ENCODE measurements at places on chromosomes 3 and 15.

GRCh38 chr3:15556512-15556911, 35.0 kb upstream of the COLQ start:
- DNase-seq: no peak

DNA sequence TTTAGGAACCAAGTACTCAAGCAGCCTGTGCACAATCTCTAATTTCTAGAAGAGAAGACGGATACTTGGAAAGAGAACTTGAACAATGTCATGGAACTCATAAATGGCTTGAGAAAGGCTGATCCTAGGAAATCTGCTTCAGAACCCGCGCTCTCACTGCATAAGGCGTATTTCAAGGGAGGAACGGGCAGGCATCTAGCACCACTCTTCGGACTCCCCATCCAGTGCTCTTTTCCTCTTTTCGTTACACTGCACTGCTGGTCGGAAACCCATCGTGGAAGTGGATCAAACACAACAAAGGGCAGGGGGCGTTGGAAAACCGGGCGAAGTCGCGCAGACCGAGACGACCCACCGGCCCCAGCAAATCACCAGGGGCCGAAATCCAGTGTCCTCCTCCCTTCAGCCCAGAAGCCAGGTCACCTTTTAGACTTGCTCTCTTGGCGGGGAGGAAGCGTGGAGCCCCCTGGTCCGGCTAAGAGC, 539 bp upstream of the TLNRD1 start:
- DNase-seq: no peak

GRCh38 chr3:96101006-96101560, 713.3 kb upstream of the EPHA6 start:
- no peak for DNase-seq

DNA sequence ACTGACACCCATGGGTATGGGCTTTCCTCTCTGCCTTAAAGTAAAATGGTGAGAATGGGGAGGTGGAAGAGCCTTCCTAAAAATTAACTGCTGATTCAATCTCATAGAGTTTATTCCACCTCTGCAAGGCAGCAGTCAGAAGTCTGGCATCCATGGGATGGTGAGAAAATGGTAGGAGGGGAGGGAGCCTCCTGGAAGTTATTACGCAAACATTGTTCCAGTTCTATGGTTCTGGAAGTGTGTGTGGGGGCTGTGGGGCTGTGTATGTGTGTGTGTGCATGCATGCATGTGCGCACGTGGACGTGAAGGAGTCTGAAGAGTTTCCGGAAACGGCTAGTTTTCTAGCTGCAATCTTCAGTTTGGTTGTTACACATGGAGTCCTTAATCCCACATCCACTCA, 177.6 kb downstream of the KCNAB1 start:
- DNase-seq: no peak

DNA sequence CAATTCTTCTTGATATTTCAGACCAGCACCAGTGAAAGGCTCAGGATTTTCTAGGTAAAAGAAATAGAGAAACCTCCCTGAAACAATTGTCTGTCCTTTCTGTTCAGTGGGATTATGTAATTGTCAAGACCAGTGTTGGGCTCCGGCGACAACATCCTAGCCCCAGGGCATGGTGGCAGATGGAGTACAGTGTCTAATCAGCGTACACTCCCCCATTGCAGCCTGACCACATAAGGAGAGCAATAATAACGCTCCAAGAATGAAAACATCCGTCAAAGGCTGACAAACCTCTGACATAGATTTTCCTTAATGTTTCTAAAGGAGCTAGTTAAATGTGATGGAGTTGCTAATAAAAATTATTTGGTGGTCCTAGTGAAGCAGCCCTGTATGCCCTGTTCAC, 144.6 kb downstream of the EBLN2 start:
- DNase-seq: no peak

- no peak for DNase-seq
These were observed 31.2 kb downstream of the TGM4 start for GRCh38 chr3:44905446-44906157.

GRCh38 chr3:131494706-131495105, 8.1 kb downstream of the MRPL3 start:
- no peak for DNase-seq

DNA sequence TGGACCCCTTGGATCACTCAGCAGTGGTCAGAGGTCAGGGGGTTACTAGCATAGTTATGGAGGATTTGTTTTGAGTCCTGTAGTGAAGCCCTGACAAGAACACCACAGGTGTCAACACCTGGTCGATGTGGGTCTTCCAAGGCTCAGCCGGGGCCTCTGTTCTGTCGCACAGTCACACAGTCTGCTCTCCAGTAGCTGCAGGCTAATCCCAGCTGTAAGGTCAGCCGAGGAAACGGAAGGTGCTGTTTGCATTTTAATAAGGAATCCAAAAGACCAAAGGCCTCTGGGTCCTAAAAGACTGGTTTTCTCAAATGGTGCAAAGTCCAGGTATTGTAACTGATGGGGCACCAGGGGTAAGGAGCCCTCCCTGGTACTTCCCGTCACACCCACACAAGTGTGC, 71.7 kb downstream of the RPLP1 start:
- DNase-seq: no peak

DNA sequence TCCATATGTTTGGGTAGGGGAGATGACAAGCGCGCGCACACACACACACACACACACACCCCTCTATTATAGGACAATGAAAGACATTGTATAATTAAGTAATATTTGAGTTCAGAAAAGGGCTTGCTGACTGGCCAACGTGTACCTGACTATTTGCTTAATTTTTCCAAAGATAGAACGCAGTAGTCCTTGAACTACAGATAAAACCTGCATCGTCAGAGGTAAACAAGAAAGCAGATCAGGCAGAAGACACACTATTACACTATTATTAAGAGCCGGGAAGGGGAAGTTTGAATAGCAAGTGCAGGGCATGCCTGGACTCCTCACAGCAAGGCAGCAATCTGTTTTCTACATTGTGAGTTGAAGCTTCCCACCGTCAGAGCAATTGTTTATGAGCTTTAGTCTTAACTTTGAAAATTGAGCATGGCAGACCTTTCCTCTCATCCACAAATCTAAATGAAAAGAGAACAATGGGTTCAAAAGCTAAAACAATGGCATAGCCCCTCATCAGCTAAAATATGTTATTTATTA, 427.7 kb downstream of the GABRG3 start:
- no peak for DNase-seq

DNA sequence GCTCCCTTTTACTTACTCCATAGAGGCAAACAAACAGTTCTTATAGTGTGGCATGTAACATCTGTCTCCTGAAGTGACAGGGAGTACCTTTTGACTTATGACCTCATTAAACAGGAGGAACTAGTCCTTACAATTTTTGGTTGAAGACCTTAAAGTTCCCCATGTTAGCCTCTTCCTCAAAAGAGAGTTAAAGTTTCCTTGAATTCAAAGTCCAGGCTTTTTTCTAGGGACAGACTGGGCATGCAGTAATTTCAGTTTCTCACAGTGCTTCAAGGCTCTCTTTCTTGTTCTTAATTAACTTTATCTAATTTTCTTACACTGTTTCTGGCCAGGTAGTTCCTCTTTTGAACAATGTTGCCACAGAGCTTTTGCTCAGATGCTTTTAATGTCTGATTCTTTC, 12.1 kb downstream of the GOLM2 start:
- DNase-seq: no peak

- no peak for DNase-seq
These were observed 195.3 kb downstream of the ATP10A start for GRCh38 chr15:25667829-25668228.

DNA sequence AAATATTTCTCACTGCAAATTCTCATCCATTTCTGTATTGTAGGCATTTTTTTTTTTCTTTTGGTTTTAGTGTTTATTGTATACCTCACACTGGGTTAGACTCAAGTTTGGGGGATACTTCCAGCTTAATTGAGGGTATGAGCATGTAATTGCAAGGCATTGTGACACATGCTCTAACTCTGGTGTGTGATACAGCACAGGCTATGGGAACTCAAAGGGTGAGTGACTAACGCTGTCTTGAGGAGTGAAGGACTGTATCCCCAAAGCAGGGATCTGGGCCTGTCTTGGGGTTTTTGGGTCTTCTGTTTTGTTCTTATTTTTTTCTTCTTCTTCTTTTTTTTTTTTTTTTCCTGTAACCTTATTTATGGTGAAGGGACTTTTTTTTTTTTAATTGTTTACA, 26.9 kb downstream of the MAP2K1 start:
- no peak for DNase-seq

- no peak for DNase-seq
These were observed at the start of gene SKOR1 for GRCh38 chr15:67824976-67825880. Gene SKOR1 (plus strand): TSS chr15:67825509. CDS start chr15:67825603, 94 bp downstream.

GRCh38 chr3:108346301-108347227, 50.2 kb downstream of the HHLA2 start:
- DNase-seq: no peak

DNA sequence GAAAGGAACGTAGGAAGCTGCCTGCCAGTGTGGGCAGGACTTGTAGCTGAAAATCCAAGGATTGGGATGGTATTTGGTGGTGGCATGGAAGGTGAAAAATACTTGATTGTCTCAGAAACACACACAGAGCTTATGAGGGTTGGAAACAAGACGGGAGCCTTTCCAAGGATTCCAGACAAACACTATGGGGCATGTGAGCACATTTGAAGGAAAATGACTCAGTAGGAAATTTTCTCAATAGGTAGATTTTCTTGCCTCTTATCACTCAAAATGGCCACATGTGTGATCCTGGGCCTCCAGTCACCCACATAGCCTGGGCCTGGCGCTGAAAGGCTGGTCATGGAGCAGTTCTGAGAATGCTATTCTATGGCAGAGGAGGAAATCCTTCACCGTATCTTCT, 47.4 kb downstream of the CCNL1 start:
- DNase-seq: no peak

- DNase-seq: no peak
These were observed 109.9 kb upstream of the TTC14 start for GRCh38 chr3:180492047-180492446.

DNA sequence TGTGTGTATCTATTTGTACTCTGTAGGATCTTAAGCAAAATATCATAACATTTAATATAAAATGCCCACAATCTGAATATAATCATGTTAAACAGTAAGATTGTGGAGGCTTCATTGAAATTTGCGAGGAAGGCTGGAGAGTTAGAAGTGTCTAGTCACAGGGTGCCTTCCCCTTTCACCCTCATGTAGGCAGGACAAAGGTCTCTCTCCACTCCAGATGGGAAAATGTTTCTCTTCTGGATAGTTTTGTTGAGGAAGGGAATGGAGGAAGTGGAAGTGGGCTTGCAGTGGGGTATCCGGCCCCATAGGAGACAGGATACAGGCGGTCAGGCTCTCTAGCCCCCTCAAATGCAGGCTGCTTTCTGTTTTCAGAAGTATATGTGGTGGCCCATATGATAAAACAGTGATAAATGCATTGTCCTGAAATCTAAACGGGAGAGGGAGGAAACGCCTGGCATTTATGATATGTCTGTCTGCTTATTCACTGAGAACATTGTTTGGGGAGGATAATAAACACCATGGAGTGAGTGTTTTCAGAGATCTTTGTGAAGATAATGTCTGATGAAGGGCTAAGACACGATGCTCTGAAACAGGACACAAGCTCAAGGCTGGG, 13.3 kb upstream of the MYZAP start:
- DNase-seq: no peak

DNA sequence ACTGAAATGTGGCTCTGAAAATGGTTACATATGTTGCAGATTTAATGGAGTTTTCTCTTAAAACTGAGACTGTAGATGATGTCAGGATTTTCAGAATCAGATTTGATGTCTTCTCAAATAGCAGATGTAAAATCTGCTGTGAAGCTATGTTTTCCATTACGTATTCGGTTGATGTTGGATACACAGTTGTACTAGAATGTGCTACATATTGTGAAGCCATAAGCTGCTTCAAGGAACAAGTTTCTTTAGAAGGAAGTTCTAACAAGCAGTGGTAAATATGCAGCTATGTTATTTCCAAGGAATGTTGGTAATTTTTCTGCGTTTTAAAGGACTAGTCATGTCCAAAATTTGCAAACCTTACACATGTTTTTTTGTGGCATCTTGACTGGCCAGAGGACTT, 197.7 kb downstream of the RBMS3 start:
- DNase-seq: no peak

- DNase-seq: no peak
These were observed 141.3 kb downstream of the P2RY1 start for GRCh38 chr3:152976239-152976638.

DNA sequence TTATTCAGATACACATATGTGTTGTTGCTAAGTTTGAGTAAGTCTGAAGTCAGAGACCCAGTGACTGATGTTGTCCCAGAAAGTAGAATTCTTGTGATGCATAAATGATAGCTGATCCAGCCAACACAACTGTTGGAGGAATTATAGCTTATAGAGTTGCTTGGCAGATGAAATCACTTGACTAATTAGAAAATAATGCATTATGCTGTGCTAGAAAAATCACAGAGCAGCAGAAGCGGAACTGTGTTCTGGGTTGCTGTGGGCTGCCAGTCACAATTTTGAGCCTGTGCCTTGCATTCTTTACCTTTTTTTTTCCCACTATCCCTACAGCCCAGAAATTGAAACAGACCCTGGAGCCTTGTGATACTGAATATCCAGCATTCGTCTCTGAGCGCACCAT, 90.0 kb upstream of the LRTM1 start:
- DNase-seq: no peak

DNA sequence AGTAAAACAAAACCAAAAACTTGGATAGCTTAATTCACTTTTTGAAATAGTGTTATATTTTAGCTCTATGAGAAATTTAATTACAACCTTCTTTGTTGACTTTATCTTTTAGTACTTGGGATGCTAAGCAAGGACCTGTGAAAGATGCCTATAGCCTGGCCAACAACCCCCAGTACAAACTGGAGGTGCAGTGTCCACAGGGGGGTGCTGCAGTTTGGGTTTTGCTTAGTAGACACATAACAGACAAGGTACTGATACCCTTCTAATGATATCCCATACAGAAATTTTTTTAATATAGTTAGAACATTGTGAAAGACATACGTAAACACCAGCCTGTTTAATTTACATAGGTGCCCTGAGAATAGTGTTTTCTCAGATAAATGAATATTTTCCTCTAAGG, 35.3 kb downstream of the CAPN7 start:
- DNase-seq: no peak

DNA sequence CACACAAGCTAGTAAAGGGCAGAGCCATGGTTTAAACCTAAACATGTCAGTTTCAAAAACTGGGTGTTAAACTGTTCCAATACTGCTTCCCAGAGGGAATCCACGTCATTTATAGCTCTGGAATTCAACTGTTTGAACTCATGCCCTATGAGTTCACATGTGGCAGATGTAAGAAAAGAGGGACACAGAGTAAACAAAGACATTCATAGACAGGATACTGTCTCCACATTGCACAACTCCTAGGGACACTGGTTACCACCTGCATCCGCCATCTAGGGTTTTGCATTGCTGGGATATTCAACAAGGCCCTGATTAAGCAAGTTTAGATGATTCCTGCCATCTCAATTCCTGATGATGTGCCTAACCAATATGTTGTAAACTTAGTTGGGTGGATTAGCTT, 134.1 kb upstream of the COL8A1 start:
- no peak for DNase-seq

GRCh38 chr3:188088948-188089685, 64.8 kb upstream of the LPP start:
- DNase-seq: no peak

DNA sequence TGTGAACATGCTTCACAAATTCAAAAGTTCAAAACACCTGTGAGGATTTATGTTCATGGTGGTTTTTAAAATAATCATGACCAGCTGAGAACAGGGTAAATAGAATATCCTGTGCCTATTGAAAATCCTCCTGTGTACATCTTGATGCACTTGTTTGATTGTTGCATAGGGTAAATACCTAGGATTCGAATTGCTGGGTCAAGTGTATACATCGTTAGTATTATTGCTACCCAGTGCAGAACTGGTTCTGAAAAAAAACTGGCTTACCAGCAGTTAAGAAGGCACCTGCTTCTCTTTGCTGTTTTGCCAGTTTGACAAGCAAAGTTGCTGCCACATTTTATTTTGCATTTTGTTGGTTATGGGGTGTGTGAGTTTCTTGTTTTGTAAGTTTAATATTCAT, 272.6 kb downstream of the CLSTN2 start:
- DNase-seq: no peak

Measured in stimulated activated CD8-positive, alpha-beta memory T cell treated with anti-CD3 and anti-CD28 coated beads, Interleukin-2, amount 100 ng/mL, for 1 hour (primary cell).